Brain pericyte (primary cell): ENCODE measurements at places on chromosomes 6 and 20.

DNA sequence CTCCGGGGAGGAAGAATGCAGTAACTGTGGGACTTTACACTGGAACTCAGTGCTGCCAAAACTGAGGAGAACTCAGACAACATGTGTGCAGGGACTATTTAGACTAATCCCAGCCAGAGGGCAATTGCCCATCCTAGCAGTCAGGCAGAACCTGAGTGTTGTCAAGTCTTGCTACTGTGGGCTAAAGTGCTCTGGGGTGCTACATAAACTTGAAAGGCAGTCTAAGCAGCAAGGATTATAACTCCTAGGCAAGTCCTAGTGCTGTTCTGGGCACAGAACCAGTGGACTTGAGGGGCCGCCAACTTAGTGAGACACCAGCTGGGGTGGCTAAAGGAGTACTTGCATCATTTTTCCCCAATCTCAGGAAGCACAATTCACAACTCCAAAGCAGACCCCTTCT lies 363.8 kb upstream of the PTCHD4 start:
- DNase-seq, result no peak

- DNase-seq, result no peak
These were observed 795.1 kb upstream of the HS3ST5 start for GRCh38 chr6:115137910-115138309.

GRCh38 chr20:40565001-40565681 lies 123.9 kb downstream of the MAFB start:
- DNase-seq, result peak; percentile 50

DNA sequence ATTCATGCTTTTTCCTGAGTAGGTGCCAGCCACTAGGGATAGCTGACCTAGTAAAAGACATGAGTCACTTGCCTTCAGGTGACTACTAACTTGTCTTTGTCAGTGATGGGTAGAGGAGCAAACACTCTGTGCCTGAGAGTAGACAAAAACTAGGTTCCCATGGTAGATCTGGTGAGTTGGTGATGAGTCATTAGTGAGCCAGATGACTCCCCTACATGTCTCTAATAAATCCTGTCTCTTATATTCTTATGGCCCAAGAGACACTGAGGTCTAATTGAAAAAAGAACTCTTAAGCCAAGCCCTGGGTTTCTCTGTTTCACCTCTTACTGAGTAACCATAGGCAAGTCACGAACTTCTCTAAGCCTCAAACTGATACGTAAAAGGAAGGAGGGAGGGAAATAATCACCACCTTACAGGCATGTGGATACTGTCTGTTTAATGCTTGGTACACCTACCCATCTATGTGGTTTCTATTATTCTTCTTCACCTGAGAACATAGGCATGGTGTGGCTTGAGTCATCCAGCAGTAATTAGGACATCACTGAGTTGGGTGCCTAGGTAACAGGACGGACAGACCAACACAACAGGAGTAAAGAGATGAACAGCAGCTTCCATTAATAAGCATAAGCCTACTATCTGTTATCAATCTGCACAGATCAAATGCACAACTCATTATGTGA lies 20.3 kb downstream of the TTPAL start:
- DNase-seq, result peak; percentile 71

DNA sequence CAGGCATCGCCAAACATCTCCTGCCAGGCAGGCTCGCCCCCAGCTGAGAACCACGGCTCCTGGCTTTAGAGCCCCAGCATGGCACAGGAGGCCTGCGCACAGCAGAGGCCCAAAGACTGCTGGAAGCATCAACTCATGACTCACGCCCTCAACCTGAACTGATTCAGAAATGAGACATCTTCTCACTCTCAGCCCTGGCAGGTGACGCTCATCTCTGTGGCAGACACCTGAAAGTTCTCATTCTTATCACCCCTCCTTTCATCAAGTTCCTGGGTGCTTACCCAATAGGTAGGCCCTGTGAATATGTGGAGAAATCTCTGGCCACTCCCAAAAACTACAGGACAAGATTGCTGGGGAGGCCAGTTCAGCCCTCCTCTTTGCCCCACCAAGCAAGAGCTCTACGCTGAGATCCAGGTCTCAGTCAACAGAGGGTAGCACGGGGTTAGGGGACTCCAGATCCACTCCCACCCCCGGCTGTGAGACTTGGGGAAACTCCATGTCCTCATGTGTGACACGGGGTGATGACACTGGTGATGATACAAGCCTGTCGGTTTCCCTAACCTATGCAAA lies 11.3 kb downstream of the NFATC2 start:
- no peak for DNase-seq

DNA sequence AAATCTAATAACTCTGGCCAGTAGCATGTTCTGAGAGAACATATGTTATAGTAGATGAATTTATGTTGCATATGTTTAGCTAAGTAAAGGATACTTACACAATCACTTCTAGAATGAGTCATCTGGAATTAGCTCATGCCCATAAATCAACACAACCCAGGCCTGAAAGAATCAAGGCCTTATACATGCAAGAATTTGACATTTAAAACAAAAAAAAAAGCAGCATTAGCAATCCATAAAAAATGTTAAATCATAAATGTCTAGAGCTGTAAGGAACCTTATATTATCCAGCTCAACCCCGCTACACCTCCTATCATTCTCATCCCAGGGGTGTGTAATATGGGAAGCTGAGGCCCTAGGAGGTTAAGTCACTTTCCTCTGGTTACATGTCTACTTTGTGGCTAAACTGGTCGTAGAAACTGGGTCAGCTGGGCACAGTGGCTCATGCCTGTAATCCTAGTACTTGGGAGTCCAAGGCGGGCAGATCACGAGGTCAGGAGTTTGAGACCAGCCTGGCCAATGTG lies 105.2 kb upstream of the CARMIL1 start:
- DNase-seq, result peak; percentile 54

- DNase-seq, result no peak
These were observed 13.2 kb downstream of the SYTL3 start for GRCh38 chr6:158662954-158663624.

DNA sequence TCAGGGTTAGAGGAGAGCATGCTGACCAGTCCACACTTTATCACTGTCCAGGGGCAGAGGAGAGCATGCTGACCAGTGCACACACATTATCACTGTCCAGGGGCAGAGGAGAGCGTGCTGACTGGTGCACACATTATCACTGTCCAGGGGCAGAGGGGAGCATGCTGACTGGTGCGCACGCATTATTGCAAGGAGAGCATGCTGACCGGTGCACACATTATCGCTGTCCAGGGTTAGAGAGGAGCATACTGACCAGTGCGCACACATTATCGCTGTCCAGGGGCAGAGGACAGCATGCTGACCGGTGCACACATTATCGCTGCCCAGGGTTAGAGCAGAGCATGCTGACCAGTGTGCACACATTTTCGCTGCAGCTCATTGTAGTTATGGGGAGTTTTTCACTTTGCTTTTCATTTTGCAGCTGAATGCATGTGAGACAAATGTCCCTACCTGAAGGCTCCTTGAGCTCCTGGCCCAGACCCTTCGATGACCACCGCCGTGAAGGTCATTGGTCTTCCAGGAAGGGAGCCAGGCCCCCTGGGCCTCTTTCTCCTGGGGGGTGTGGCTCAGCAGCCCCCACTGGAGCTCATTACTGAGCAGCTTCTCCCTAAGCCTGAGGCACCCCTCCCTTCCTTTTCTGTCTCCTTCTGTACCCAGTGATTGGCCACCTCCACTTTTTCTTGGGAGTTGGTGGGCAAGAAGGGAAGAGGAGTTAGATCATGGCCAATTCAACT lies 178.8 kb upstream of the AFDN start:
- DNase-seq, result no peak
